ENCODE measurements at places on chromosomes 7 and 10. TPM values are rescaled to one million over a fixed set of nuclear protein-coding genes. Genes with fewer than 3 reads are reported as not detected.

- no peak for DNase-seq
Observed at GRCh38 chr7:27176524-27176845, 2.4 kb upstream of the HOXA10 start.

- no peak for DNase-seq
Observed at GRCh38 chr10:97171001-97171400, 14.8 kb downstream of the SLIT1 start.

The CCDC201 gene
- not detected for total RNA-seq

The CPA4 gene
- total RNA-seq, result not detected

DNA sequence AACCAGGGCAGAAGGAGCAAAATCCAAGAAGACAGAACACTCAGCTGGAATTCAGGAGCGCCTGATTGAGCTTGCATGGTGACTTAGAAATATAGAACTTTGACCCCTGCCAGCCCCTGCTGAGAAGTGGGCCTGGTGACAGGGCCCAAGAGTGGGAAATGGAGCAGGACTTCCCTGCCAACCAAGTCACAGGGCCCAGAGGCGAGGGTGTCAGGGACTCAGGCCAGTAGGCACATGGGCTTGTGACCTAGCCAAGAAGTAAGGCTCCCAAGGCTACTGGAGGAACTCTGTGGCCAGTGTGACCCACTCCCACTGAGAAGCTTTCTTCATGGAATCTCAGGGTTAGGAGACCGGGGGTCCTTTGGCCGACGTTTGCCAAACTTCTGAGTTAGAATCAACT, 31.9 kb downstream of the LRRC20 start:
- DNase-seq, result no peak

DNA sequence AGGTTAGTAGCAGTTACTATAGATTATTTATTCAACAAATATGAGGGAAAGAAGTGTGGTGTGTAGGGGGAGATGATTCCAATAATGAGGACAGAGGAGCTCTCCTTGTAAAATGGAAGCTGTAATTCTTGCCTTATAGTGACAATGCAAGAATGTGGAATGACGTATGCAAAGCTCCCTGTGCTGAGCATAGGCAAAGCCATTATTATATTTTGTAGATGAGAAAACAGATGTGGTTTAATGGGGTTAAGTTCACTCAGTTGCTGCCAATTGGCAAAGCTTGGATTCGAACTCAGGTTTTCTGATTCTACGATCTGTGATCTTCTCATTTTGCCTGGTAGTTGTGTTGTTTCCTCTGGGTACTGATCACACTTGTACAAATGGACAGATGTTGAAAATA, 153.3 kb downstream of the LSMEM1 start:
- DNase-seq, result no peak

All from B cell (primary cell).